Left renal pelvis (tissue), 4 donors: ENCODE measurements at places on chromosomes 12 and 14. TPM values are rescaled to one million over a fixed set of nuclear protein-coding genes. Genes with fewer than 3 reads are reported as not detected.

The CYP27B1 gene
- polyA plus RNA-seq, result 0.82 TPM

The MANSC4 gene
- 0.40 TPM for polyA plus RNA-seq

The BICDL1 gene
- polyA plus RNA-seq, result 1.4 TPM

The CLEC6A gene
- polyA plus RNA-seq, result not detected

The CACNA2D4 gene
- polyA plus RNA-seq, result 2.6 TPM

The KITLG gene
- polyA plus RNA-seq, result 32.0 TPM

The PRMT5 gene
- polyA plus RNA-seq, result 130 TPM

The ANKRD33 gene
- 0.22 TPM for polyA plus RNA-seq

The HOXC12 gene
- not detected for polyA plus RNA-seq

The C12orf42 gene
- 0.48 TPM for polyA plus RNA-seq

The FGF6 gene
- not detected for polyA plus RNA-seq

The APOF gene
- polyA plus RNA-seq, result 0.13 TPM

The CFAP251 gene
- 12.6 TPM for polyA plus RNA-seq

The IQSEC3 gene
- polyA plus RNA-seq, result 10.5 TPM

The RNU6-7 gene
- not detected for polyA plus RNA-seq

The ANKRD9 gene
- 5.7 TPM for polyA plus RNA-seq

The RABGGTA gene
- 19.4 TPM for polyA plus RNA-seq
